ENCODE measurements at places on chromosomes 13 and 19. TPM values are rescaled to one million over a fixed set of nuclear protein-coding genes. Genes with fewer than 3 reads are reported as not detected.
A peak's percentile ranks its signal among the peaks of the same experiment; 100 is the strongest.

The PABPC3 gene
- not detected for total RNA-seq

The TGFB1 gene
- total RNA-seq, result 11.7 TPM

The KLHL1 gene
- total RNA-seq, result not detected

The OVOL3 gene
- not detected for total RNA-seq

The CYP4F22 gene
- total RNA-seq, result not detected

The ZNF234 gene
- total RNA-seq, result 8.2 TPM

The CPB2 gene
- total RNA-seq, result not detected

- peak; percentile 47 for DNase-seq
Measured at GRCh38 chr19:28980236-28980868, 232.6 kb downstream of the UQCRFS1 start.

GRCh38 chr19:45305421-45305820, 17.3 kb downstream of the CKM start:
- no peak for DNase-seq

GRCh38 chr19:34265221-34265650, 10.9 kb downstream of the GARRE1 start:
- no peak for DNase-seq

DNA sequence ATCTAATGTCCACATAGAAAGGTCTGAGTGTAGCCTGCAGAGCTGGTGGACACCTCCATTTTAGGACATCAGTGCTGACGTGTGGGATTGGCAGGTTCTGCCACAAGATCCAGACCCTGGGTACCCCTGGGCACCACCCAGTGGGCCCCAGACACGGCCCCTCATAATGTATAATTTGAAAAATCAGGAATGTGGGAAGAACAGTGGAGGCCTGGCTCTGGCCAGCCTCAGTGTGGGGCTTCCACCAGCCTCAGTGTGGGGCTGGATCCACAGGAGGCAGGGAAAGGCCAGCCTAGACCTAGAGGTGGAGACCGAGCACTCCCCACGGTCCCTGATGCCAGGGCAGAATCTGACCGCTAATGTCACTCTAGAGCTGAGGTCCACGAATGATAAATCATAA, 150.7 kb upstream of the SOX1 start:
- DNase-seq, result no peak

DNA sequence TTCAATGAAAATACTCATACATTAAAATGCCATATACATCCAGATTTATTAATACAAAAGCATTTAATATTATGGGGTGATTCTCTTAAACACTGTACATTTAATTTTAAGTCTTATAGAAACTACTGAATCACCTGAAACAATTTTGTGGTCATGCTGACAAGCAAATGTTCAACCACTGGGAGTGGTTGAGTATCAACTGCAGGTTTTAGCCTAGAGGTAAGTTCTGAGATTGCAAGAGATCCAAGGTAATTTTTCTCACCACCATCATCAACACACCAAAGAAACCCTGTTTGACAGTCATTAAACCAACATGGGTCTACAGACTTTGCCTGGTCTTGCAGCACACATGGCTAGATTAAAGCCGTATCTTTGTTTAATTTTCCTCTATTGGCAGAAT, 196.3 kb downstream of the LHFPL6 start:
- no peak for DNase-seq

DNA sequence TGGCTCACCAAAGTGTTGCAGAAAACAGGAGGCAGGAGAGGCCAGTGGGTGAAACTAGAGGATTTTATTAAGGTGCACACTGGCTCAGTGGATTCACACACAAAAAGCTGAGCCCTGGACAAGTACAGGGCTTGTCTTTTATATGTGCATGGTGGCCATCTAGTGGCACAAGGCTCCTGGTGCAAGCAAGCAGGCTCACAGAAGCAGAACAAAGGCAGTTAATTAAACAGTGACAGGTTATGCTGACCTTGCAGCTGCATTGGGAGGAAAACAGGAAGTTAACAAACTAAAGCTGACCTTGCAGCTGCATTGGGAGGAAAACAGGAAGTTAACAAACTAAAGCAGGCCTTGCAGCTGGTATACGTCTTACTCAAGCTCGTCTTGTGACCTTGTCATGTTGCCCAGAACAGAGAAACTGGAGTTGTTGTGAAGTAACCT, 65.3 kb upstream of the ZNF681 start:
- DNase-seq, result peak; percentile 11

DNA sequence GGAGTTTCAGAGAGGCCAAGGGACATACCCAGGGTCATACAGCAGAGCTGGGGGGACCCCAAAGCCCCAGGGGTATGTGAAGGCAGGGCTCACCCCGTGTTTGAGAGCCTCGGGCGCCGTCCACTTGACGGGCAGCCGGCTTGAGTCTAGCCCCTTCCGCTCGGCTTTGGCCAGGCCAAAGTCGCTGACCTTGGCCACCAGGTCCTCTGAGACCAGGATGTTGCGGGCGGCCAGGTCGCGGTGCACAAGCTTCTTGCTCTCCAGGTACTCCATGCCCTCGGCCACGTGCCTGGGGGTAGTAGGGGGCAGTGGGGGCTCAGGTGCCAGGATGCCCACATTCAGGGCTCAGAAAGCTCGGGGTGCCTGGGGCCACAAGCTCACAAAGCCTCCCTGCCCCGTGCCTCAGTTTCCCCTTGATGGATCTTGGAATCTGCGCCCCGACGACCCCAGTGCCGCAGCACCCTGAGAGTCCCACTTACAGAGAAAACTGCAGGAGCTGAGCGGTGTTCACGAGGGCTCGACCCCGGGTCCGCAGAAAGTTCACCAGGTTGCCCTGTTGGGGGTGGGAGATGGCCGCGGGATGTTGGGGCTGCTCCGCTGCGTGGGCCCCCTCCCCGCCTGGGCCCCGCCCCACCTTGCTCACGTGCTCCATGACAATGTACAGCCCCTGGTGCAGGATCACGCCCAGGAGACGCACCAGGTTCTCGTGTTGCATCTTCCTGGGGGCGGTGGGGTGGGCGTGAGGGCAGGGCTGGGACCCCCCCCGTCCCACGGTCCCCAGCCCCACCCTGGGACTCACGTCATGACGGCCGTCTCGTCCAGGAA, 7.1 kb downstream of the MATK start:
- DNase-seq, result no peak

DNA sequence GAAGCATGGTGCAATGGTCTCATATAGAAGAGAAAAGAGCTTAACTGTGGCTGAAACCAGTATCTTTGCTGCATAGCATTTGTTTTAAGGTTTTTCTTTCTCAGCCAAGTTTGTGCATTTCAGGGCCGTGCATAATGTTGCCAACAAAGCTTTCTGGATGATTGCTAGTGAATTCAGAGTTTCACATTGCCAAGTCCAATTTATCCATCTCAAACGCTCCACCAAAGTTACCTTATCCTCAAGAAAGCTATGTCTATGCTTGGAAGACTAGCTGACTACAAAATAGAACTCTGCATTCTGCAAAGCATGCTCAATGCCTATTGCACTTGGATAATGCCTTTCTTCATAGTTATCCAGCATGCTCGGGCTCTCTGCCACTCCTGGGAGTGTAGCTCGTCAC, 535.8 kb upstream of the SGCG start:
- DNase-seq, result no peak

DNA sequence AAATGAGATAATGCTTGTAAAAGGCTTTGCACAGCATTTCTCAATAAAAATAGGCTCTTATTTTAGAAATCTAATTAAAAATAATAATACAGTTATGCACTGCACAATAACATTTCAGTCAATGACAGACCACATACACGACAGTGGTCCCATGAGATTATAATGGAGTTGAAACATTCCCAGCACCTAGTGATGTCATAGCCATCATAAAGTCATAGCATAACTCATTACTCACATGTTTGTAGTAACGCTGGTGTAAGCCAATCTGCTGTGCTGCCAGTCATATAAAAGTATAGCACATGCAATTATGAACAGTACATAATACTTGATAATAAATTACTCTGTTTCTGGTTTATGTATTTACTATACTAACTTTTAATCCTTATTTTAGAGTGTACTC, 12.7 kb upstream of the SERPINE3 start:
- no peak for DNase-seq

DNA sequence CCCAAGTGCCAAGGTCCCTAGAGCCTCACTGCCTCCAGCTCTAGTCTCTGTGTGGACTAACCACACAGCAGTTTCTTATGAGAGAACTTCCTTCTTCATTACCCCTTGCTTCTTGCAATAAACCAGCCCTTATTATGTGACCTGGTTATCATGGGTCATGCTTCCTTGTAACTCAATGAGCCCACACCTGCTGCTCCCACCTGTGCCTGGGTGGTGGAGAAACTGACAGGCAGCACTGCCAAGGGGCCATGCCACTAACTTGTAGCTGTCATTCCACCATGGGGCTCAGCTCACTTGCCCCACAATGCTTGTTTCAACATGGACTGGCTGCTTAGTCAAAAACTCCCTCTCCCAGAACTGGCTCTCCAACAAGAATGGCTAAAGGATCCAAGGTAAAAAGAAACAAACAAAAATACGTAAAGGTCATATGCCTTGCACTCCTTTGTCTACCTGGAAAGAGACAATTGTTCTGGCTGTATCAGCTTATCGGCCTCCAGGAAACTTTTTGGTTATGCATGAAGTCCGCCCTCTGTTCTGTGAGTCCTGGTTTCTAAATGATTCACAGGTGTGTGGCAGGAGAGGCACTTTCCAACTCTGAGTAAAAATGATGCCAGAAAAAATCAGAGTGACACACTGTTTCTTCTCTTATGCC, 446.4 kb downstream of the COG6 start:
- DNase-seq, result no peak

- no peak for DNase-seq
Measured at GRCh38 chr19:3914199-3914598, 18.7 kb upstream of the NMRK2 start.

DNA sequence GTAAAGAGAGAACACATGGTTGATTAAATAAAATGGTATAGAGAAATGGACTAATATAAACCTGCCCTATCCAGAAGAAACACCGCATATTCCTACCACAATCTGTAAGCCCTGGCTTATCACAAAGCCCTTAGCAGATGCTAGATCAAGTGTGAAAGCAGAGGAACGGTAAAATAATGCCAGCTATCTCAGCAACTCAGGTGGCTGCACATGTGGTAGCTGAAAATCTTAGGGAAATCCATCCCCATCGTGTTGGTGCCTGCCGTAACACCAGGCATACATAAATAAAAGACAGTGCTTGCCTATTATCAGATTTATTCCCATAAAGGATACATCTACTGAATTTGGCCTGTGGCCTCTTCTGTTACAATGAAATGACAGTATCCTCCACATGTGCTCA, 304.1 kb upstream of the MAB21L1 start:
- no peak for DNase-seq

GRCh38 chr13:113967206-113967720, 6.6 kb downstream of the C13orf46 start:
- no peak for DNase-seq

DNA sequence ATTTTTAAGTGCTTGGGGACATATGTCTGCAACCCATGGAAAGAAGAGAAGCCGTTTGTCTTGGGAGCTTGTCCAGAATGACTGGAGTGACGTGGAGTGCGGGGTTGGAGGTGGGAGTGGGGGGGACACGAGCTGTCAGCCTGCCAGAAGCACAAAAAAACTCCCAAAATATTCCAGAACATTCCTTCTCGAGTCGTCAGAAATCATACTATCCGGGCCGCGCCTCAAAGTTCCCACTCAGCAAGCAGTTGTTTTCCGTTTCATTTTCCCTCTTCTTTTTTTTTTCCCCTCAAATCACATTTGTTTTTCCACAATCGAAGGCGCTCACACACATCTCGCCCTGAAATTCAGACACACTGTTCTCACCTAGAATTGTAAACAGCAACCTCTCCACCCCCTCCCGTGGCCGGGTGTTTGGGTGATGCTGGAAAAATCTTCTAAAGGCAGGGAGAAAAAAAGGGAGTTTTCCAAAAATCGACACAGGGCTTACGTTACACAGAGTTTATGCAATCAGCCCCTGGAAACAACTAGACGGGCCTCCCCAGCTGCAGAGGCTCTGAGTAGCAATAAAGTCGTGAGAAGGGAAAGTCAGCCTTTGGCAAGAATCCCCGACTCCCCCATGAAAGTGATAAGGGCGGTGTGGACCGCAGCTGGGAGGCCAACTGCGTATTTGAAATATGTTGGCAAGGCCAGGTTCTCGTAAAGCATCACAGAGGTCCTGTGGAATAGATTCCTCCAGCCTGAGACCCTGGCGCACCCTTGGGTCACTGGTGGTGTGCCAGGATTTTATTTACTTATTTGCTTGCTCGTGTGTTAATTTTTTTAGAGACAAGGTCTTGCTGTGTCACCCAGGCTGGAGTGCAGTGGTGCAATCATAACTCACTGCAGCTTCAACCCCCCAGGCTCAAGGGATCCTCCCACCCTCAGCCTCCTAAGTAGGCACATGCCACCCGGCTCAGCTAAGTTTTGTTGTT, 31.2 kb upstream of the KLF2 start:
- peak; percentile 90 for DNase-seq

DNA sequence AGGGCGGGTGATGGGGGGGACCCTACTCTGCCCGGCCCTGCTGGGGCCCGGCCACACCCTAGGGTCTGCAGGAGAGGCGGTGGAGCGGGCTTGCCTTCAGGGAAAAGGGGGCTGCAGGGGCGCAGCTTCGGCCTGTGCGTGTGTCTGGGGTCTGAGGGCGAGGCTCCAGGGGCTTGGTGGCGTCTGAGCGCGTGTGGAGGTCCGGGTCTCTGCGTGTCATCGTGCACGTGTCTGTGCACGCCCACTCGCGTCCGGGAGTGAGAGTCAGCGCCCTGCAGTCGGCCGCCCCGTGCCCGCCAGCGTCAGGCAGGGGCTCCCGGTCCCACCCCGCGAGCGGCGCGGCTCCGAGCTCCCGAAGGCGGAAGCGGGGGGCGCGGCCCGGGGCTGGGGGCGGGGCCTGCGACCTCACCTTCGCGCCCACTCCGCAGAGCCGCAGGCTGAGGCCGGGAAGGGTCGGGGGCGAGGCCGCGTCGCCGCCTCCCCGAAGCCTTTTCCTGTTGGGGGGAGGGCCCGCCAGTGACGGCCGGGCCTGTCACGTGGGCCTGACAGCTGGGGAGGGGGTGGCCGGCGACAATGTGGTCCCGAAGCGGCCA, at the start of gene ARHGAP45:
ARHGAP45 (plus strand) TSS at position 420 of the 593 bp plus-strand sequence. CDS start 239 bp downstream, outside the sequence.
- no peak for DNase-seq
